ENCODE measurements at places on chromosomes 2 and 18. TPM values are rescaled to one million over a fixed set of nuclear protein-coding genes. Genes with fewer than 3 reads are reported as not detected.

DNA sequence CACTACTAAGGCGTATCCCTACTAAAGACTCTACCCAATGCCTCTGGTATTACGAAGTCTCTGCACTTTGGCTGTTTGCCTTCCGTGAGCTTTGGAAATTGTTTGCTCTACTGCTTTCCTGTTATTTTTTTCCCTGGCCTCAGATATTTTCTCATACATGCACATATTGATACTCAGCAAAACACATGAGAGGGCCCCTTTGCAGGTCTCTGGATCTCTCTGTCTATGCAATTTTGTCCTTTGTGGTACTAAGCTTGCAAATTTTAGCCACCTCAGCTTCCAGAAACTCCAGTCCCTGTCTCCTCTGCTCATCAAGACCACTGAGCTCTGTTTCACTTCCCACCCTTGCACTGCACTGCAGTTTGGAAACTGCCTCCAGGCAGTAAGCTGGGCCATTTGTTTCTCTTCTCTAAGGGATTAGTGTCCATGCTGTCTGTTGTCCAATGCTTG, 46.6 kb downstream of the TAF1B start:
- no peak for DNase-seq

- DNase-seq = no peak
Measured at GRCh38 chr2:69296421-69296820, 90.6 kb downstream of the GFPT1 start.

GRCh38 chr2:159518321-159519005, 97.9 kb downstream of the BAZ2B start:
- no peak for DNase-seq

UGT1A8 gene
- total RNA-seq = not detected

ADAM23 gene
- 5.8 TPM for total RNA-seq

GRCh38 chr2:46435353-46435752, 44.0 kb upstream of the TMEM247 start:
- DNase-seq = no peak

RNF103 gene
- total RNA-seq = 5.7 TPM

DNA sequence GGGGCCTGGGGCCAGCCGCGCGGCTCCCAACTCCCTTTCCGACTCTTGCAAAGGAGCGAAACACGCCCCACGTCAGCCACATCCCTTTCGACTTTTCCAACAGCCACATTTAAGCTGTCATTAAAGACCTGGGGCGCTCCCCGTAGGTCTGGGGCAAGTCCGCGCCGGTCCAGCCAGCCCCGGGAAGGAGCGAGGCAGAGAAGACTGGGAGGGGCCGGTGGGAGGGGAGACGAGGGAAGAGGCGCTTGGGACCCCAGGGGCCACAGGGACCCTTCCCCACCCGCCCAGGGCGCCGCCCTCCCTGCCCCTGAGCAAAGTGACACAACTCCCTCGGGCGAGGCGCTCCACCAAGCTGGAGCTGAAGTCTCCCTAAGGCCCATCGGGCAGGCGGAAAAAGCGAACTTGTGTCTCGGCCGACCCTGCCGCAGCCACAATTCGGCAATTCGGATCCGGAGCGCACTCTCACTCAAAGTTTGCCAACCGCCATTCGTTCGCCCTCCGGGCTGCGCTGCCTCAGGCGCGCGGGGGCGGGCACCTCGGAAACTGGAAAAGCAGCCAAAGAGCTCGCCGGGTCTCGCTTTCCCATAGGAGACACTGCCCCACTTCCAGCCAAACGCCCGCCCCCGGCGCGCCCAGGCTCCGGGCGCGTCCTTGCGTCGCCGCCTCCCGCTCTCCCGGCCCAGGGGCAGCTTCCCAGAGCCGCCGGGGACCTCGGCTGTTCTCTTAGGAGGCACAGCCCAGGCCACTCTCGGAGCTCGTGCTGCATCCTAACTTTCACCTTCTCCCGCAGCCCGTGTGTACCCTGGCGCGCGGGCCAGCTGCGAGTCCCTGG, 1.1 kb upstream of the KCTD1 start:
- peak; percentile 80 for DNase-seq

- DNase-seq = no peak
Measured at GRCh38 chr2:215692387-215693079, 256.7 kb upstream of the FN1 start.

SLC5A7 gene
- total RNA-seq = not detected

DNA sequence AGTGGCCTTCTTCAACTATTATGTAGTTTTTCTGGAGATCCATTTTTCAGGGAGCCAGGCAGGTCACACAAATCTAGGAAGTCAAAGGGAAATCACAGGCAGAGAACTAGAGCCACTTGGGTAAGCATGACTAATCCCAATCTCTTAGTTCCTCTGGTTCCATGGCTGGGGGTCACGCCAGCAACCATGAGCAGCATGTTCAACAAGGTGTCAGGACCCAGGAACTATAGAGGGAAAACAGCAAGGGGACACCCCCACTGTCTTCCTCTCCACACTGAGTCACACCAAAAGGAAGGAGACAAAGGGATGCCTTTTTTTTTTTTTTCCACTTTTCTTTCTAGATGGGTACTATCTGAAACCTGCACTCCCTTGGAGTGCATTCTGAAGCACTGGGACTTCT, 250.9 kb downstream of the OTX1 start:
- no peak for DNase-seq

DNA sequence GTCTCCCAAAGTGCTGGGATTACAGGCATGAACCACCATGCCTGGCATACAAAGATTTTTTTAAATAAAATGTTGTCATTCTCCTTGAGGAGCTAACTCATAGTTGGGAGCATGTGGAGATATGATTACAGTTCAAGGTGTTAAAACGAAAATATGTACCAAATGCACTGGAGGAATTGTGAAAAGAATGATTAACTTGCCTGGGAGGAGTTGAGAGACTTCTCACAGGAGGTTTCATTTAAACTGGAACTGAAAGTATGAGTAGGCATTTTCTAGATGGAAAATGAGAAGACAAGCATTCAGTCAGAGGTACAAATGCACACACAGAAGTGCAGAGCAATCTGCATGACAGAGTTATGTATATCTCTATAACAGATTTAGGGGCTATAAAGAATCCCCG, 126.6 kb upstream of the PDE1A start:
- no peak for DNase-seq
